Stimulated activated CD8-positive, alpha-beta memory T cell treated with anti-CD3 and anti-CD28 coated beads, Interleukin-15, amount 100 ng/mL, for 24 hours (primary cell): ENCODE measurements at places on chromosomes 5 and 9.

GRCh38 chr9:106479679-106480078, 383.3 kb upstream of the ZNF462 start:
- no peak for DNase-seq

- no peak for DNase-seq
Observed at GRCh38 chr9:36137392-36138004, 965 bp downstream of the GLIPR2 start.

- no peak for DNase-seq
Observed at GRCh38 chr5:88825584-88826315, 57.2 kb downstream of the MEF2C start.

DNA sequence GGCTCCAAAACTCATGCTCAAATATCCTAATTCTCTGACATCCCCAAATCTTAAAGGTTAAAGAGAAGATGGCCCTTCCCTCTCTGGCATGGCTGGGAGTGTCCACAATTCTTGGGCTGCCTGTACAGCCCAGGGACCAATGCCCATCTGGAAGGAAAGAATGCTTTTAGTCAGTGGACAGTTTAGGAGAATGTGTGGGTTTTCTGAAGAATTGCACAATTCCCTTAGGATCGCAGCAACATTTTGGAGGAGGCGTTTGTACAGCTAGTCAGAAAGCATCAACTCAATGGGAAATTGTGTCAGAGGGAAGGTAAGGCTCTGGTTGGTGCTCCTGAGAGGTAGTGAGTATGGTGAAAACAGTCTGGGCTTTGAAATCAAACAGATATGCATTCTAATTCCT, 15.0 kb downstream of the FAM193B start:
- DNase-seq = no peak

GRCh38 chr5:171725205-171725601, 60.4 kb upstream of the SMIM23 start:
- DNase-seq = no peak

- DNase-seq = no peak
Observed at GRCh38 chr5:38403406-38403805, 145.0 kb downstream of the EGFLAM start.

DNA sequence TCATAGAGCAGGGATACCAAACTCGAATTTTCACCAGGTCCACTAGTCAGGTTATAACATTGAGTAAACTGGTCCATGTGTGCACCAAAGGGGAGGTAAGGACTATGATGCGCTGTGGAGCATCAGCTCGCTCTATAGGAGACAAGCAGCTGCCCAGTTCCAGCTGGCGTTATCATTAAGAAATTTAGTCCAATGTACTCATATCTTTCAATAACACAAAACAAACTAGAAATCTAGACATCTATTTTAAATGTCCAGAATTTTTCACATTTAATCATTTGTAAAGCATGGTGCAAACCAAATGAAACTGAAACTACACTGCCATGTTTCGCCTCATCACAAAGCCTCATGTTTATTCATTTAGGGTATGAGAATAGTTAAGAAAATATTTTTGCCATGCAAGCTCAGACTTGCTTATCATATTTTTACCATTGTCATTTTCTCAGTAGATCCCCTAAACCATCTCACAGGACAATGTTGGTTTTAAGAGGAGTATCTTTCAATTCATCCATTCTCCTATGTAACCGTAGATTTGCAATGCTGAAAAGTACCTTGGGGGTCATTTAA, 50.9 kb downstream of the ZNF474 start:
- no peak for DNase-seq

- no peak for DNase-seq
Observed at GRCh38 chr9:122186301-122186700, 26.6 kb downstream of the MORN5 start.

GRCh38 chr5:68548959-68549676, 333.6 kb downstream of the PIK3R1 start:
- DNase-seq = no peak

DNA sequence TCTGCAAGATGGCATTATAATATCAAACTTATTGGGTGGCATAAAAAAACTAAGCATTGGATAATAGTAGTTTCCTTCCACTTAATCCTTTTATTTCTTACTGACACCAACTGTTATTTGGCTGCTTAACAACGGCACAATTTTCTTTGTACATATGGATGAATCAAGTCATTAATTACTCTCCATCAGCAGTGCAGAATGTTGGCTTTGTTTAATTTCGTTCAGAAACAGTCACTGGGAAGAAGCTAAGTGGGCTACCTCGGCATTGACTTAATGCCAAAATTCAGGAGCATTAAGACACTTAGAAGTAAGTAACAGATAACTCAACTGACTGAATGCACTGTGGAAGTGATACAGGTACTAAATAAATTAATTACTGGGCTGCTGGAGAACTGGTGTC, 460.4 kb downstream of the CTNND2 start:
- no peak for DNase-seq

- no peak for DNase-seq
Observed at GRCh38 chr5:140423609-140424008, 22.0 kb downstream of the ANKHD1 start.

DNA sequence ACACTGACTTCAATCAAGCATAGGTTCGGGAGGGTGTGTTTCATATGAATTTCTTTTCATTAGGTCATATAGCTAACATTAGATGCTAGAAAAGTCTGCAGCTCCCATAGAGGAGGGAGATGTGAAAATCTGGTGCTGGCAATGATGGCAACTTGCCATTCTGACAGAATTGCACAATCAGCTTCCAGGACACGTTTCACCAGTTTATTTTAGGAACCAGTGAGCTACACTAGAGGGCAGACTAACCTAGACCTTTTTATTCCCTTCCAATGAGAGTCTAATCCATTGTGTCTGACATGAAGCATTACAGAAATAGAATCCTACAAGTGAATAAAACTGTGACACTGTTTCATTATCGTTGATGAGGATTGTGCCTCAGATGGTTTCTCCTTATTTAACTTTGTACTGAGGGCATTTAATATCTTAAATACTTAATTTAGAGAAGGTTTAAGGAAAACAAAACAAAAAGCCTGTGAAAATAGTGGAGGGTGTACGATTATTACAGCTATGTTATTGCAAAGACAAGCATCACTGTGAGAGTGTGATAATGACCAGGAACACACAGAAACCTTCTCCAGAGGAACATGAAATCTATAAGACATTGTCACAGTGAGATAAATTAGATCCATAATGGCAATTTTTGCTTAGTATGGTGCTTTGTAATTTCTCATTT, 363.3 kb upstream of the RPS23 start:
- DNase-seq = no peak

DNA sequence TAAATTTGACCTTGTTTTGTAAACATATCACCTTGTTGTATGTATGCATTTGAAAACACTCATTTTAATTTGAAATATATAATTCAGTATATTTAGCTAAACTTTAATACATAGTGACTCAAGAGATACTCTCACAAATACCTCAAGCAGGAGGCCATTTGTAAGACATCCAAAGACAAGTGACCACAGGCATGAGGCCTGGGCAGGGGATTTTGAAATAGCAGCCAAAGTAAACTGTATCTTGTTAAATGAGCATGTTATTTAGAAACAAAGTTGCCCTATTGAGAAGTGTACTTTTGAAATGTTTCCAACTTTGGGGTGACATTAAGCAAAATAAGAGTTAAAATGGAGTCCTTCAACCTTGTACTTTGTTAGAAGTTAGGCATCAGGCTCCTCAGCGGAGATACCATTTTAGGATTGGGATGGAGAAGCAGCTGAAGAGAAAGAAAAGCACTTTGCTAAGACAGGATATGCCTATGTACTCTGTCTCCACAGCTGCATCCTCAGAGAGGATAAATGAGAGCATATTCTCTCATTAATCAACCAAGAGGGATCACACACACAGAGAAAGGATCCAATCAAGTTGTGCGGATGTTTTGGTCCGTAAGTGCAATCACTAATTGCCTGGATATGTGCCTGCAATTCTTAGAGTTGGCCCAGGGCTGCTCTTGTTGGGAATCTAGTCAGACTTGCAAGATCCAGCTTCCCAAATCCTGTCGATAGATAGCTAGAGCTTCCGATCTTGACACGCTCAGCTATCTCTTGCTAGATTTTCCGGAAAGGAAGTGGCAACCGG, 157.5 kb upstream of the HAPLN1 start:
- no peak for DNase-seq

GRCh38 chr5:143261748-143262392, 141.6 kb downstream of the NR3C1 start:
- DNase-seq = no peak

- no peak for DNase-seq
Observed at GRCh38 chr9:35732800-35733541, 505 bp downstream of the CREB3 start.

DNA sequence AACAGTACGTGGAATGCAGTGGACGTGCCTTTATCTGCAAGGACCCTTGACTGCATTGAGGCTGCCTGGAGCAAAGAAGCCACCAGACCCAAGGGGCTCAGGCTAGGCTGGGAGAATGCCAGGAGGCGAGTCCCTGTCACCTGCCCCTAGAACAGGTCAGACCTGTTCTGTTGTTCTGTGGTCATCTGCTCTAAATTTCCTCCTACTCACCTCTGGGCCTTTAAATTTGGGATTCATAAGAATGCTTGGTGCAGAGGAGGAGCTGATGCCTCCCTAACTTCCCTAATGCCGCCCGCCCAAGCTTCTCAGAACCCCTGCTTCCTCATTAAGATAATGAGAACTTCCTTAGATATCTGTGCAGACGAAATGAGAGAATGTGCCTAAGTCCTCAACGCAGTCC, 32.0 kb downstream of the DAPK1 start:
- no peak for DNase-seq

GRCh38 chr9:124024107-124024506, 12.5 kb downstream of the LHX2 start:
- DNase-seq = no peak

GRCh38 chr5:163424836-163425235, 12.6 kb upstream of the CCNG1 start:
- DNase-seq = no peak

DNA sequence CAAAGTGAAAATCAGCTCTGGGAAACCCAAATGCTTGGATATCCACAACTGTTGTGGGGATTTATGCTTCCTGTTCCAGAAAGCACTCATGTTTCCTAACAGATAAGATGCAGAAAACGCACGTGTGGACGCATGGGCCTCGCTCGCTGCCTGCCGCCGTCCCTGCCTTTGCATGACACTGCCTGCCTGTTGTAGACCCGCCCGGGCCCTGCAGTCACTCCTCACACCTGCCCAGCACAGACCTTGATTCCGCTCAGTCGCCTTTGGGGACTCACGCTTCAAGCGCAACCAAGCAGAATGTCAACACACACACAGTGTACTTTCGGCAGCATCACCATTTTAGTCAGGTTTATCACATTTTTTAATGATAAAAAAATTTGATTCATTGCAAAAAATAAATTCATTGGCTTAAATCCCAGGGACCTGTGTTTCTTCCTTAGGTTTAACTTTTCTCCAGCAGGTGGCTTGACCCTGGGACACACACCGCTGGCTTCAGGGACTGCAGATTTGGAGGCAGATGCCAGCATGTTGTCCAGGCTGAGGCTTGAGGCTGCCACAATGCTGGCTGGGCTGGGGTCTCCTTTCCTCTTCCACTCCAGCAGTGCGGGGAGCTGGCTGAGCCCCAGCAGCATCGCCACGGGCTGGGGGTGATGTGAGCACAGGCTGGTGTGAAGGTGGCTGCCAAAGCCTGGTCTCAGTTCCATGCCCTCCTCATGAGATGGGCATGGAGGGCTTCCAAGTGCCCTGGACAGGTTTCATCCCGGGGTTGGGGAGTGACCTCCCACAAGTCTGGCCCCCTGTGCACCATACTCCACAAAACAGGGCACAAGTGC, 416.9 kb upstream of the IRX4 start:
- no peak for DNase-seq

DNA sequence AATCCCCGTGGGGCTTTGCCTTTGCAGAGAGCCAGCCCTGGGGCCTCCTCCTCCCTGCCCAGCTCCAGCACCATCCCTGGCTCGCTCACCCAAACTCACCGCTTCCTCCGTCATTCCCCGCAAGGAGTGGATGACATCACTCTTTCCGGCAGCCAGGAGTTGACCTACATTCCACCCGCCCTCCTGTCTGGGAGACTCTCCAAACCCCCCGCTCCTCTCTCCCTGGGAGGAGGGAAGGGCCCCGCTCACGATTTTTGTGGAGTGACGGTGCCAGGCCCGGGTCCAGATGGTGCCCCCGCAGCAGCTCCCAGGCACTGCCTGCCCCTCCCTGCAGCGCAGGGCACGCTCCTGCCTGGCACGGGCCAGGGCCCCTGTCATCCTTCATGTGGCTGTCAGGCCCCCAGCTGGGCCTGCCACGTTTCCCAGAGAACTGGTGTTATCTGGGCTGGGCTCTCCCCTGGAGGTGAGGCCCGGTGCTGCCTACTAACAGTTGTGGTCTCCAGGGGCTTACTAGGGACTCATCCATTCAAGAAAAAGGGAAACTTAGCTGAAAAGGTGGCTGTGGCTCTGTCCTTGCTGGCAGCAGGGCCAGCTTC, 52.3 kb downstream of the NTNG2 start:
- DNase-seq = no peak

GRCh38 chr9:304106-304505, 89.4 kb downstream of the DOCK8 start:
- no peak for DNase-seq
